ENCODE measurements at places on chromosomes 12 and 14.

DNA sequence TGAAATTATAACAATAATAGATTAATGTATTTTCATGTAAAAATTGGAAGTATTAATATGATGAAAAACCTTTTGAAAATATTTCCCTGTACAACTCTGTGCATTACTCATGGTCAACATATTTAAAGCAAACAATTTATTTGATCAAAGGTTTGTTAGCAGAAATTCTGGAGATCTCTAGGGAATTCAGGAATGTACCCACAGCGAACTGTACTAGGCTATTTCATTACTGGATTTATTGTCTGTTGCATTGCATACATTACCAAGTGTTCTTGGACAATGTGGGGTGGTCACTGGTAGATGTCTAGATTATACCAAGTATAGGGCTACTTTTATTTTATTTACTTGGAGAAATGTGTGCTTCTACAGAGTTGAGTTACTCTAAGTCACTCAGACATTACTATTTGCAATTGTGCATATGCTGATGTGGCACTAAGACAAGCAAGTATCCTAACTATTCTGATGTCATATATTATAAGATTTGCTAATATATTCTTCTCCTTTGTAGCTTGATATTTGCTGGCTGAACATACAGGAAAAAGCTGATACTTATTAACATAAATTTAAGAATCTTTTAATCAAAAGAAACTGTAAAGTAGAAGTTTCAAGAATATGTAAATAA lies 323.3 kb downstream of the CCER1 start:
- DNase-seq: no peak

- DNase-seq: no peak
These were observed 46.1 kb downstream of the ARL1 start for GRCh38 chr12:101361455-101361854.

DNA sequence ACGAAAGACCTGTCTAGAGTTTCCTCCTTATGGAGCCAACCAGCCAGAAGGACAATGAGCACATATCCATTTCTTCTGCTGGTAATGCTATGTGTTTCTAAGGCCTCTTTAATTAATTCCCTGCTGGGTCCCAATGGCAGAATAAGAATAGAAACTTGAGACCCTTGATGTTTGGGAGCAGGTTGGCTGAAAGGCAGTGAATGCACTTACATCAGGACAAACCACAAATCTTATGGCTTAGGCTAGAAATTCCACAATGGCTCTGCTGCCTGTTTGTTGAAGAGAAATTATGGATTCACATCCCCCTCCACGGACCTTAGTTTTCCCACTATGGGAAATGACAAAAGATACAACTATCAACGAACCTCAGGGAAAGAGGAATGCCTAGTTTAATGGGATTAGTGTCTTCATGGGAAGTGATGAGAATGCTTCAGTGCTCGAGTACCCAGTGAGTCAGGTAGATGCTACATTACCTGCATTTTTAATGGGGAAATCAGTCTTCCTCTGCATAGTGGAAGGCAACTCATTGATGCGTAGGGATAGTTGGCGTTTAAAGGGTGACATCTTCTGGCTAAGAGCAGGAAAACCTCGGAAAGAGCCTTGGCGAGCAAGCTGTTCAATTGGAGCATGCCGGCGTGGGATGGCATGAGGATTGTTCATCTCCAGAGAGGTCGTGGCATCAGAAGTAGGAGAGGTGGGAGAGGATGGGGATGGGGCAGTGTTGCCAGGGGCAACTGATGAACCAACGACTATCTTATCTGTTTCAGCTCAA lies 46.5 kb downstream of the PAPLN start:
- no peak for DNase-seq

DNA sequence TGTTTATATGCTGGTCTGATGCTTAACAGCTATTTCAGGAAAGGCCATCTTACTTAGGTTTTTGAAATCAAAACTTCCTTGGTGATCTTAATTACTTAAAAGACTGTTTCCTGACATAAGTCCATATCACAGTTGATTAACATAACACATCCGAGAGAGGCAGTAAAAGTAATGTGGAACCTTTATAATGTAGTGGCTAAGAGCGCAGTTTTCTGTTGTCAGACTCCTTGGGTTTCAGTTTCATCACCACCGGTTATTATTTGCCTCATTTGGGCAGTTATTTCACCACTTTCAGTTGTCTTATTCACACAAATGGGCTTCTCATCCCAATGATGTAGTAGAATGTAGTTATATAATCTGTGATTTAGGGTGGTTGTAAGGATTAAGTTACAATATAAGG lies 30.9 kb downstream of the TBC1D15 start:
- no peak for DNase-seq

DNA sequence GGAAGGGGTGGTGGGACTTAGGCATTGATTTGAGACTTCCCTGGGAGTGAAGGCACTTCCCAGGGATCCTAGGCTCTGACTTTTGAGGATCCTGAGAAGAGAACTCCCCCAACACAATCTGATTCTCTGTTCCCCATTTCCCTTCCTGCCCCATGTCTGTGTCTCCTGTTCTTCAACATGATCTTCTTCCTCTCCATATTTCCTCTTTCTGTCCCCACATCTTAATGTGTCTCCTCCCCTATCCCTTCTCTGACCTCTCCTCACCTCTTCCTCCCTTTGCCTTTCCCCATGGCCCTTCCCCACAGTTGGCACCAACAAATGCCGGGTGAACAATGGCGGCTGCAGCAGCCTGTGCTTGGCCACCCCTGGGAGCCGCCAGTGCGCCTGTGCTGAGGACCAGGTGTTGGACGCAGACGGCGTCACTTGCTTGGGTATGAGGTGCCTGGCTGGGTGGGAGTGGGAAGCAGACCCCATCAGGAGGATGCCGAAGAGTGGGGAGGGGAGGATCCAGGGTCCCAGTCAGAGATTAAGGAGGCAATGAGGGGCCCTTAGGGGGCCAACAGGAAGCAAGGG lies 15.2 kb upstream of the LRP1-AS start:
- DNase-seq: no peak

- no peak for DNase-seq
These were observed 43.9 kb upstream of the PLEKHG6 start for GRCh38 chr12:6266541-6266966.

DNA sequence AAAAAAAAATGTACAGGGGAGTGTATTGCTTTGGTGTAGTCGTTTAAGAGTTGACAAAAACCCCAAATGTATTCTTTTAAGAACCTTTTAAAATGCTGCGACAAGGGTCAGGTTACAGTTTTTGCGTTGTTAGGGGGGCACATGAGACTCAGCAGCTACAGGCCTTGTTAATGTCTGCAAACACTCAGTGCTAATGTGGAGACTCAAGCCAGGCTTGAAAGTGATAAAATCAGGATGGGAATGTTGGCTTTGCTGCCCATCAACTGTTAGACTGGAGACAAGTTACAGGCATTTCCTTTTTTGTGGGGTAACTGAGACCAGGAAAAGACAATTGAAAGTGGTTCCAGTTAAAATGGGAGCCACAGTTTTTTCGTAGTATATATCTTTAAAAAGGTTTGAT lies 84.8 kb downstream of the PRKCH start:
- DNase-seq: no peak

GRCh38 chr14:87148655-87149054 lies 844.3 kb downstream of the GALC start:
- no peak for DNase-seq

DNA sequence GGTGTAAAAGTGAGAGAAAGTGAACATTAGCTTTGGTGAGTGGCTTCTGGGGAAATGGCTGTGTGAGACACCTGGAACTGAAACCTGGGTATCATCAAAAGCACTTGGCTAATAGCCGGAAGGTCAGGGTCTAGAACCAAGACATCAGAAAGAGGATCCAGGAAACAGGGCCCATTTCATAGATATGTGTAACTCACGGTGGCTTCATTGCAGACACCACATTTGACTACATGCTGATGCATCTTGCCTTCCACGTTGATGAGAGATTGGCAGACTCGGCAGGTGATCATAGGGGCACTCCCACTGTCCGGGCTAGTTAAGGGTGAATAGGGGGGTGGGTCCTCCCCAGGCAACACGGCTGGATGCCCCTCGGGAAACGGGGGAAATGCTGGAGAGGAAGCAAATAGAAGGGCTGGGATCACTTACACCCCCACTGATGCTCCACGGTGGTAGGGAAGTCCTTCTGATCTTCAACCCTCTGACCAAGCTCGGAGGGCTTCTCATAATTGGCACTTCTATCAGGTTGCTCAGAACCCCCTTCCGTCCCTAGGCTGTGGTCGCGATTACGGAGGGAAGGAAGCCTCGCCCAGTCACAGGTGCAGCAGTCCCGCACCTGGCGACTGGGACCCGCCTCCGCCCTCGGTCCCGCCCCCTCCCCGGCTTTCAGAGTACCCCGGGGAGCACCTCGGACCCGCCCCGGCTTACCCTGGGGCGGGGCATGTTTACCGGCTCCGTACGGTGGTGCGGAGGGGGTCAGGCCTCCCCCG lies 593 bp downstream of the PIP4P1 start:
- no peak for DNase-seq

DNA sequence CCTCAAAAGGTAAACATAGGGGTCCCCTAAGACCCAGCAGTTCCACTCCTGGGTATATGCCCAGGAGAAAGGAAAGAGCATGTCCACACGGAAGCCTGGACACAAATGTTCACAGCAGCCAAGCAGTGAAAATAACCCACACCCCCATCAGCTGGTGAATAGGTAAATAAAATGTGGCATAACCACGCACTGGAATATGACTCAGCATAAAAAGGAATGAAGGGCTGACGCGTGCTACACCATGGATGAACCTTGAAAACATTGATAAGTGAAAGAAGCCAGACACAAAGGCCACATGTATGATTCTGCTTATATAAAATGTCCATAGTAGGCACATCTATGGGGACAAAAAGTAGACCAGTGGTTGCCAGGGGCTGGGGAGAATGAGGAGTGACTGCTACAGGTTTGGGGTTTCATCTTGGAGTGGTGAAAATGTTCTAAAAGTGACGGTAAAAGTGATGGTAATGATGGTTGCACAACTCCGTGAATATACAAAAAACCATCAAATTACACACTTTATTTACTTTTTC lies 3.8 kb upstream of the SCARB1 start:
- DNase-seq: no peak

DNA sequence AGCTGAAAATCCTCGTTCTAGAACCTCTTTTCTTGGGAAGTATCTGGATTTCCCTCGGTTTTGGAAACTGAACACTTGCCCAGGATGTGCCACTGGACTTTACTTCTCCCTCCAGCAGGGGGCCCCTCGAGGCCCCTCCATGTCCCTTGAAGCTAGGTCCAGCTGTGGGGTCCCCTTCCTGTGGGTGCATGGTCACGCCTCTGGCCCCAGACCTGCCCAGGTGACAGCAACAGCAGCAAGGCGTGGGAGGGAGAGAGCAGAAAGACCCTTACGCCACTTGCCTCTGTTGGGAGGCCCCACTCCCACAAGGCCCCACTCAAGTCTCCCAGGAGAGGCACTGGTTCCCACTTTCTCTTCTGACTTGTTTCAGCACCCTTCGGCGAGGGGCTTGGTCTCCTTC lies 3.1 kb downstream of the SLC25A29 start:
- DNase-seq: no peak

DNA sequence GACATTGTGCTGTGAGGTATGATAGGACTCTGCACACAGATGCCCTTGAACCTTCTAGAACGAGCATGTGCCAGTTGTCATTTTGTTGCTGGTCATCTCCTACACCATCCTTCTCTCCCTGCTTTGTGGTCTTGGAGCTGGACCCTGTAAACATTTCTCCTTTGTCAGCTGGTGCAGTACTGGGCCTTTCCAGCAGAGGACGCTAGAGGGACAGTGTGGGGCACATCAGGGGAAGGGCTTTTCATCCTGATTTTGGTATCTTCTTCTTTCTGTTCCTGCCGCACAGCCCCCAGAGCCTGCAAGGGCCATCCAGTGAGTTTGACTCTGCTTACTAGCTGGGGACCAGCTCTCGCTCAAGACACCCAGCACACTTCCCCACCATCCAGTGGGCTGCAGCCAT lies 484.6 kb downstream of the AACS start:
- no peak for DNase-seq

DNA sequence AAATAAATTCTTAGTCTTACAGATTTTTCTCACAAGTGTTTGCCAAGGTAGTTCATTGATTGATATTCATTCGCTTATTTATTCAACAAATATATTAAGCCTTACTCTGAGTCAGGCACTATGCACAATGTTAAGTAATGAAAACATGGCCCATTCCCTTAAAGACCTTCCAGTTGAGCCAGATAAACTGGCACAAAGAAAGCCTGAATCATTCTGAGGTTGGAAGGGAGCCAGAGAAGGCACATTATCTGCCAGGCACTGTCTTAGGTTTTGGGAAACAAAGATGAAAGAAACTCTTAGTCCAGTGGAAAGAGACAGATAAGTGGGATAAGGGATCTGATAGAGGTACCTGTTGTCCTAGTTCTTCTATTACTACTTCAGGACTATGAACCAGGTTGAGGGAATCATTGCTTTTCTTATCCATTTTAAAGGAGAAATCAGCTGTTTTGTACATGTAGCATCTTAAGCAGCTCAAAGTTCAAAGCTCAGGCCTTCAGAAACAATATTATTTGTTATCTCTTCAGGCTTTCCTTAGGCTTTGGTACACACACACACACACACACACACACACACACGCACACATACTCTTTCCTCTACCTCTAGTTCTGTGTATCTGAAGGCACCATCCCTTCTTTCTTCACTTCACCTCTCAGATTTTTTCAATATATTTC lies 27.0 kb downstream of the PDE6H start:
- no peak for DNase-seq

GRCh38 chr12:27844366-27845090 lies 64.5 kb upstream of the MANSC4 start:
- DNase-seq: no peak

- DNase-seq: no peak
These were observed 196.5 kb downstream of the STXBP6 start for GRCh38 chr14:24853446-24853845.

DNA sequence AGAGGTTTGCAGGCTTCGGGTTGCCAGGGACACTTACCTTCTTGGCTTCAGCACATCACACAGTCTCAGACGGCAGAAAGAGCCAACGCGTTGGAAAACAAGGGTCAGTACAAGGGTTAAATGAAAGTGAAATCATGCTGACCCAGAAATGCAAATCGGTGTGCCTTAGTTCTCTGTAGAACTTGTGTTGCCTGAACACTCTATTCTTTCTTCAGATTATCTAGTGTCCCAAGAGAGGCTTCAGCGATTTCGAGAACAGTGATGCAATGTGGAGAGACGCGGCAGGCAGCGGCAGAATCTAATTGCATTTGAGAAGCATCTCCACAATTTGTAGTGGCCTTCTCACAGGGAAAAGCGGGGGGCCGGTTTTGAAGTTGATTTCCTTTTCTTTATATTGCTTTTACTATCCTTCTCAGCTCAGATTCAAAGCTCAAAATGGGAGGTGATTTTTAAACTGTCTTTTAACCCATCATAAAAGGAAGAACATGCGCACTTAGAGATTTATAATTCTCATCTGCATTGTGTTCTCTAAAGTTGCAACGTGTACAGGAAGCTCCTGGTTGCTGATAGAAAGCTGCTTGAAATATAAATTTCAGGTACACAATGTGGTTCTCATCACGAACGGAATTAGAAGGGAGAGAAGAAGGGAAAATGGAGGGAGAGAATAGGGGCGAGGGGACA lies 67.8 kb upstream of the EGLN3 start:
- no peak for DNase-seq

DNA sequence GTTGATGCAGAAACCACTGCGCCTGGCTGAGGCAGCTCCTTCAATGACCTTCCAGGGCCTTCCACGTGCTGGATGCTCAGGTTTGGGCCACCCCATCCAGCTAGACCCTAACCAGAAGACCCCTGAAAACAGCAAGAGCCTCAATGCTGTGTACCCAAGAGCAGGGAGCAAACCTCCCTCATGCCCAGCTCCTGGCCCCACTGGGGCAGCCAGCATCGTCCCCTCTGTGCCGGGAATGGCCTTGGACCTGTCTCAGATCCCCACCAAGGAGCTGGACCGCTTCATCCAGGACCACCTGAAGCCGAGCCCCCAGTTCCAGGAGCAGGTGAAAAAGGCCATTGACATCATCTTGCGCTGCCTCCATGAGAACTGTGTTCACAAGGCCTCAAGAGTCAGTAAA lies 10.5 kb downstream of the OAS3 start:
- DNase-seq: no peak
